ENCODE measurements at places on chromosomes 1 and 21. TPM values are rescaled to one million over a fixed set of nuclear protein-coding genes. Genes with fewer than 3 reads are reported as not detected.

DNA sequence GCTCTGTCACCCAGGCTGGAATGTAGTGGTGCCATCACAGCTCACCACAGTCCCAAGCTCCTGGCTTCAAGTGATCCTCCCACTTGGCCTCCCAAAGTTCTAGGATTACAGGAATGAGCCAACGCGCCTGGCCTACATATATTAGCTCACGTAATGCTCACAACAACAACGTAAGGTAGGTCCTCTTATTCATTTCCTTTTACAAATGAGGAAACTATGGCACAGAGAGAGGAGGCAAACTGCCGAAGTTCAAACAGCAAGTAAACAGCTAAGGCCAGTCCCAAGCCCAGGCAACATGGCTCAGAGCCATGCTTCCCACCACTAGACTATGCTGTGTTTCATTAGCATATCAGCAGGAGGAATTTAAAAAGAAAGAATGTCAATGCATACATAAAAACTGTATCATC lies 284.4 kb downstream of the VAV3 start:
- no peak for DNase-seq

- DNase-seq: no peak
Observed at GRCh38 chr1:65503427-65503826, 83.0 kb downstream of the LEPR start.

- DNase-seq: no peak
Observed at GRCh38 chr1:235843461-235843961, 23.2 kb downstream of the LYST start.

GRCh38 chr1:43932786-43933385 lies 715 bp upstream of the ARTN start:
- DNase-seq: no peak

DNA sequence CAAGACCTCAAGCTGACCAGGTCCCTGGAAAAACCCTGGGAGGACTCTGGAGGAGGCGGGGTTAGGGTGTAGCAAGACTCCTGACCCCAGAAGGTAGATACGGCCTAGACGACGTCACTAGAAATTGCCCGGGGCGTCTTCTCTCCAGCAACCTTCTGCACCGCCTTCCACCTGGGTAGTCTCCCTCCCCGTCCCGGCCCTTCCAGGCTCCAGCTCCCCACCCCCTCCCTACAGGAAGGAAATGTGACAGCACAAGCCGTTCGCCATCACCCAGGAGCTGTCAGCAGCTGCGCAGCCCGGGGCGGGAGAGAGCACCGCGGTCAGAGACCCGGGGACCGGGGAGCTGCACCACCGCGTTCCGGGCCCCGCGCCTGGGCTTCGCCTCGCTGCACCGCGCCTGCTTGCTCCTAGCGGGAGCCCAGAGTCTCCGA lies 20.0 kb downstream of the SERTAD4 start:
- DNase-seq: no peak

- DNase-seq: no peak
Observed at GRCh38 chr1:29706936-29707335, 470.6 kb downstream of the PTPRU start.

GRCh38 chr1:212981571-212982328 lies 31.4 kb downstream of the VASH2 start:
- DNase-seq: no peak

- no peak for DNase-seq
Observed at GRCh38 chr21:37686991-37687810, 229.1 kb downstream of the KCNJ6 start.

- no peak for DNase-seq
Observed at GRCh38 chr1:55986003-55986402, 593.4 kb downstream of the PLPP3 start.

DNA sequence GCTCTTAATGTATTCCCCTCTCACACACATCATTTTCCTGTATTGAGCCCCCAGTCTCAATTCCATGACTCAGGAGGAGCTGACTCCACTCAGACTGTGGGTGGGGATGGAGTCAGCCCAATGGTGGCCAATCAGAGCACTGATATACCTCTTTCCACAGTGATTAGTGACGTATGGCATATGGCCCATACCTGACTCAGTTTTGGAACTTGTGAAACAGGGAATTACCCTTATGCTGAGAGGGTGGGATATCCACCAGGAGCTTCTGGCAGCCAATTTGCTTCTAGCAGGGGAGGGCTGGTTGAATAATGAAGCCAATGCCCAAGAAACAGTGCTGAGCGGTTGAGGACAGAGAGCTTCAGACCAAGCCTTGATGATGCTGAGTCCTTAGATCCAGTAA lies 86.4 kb upstream of the SPATA6 start:
- DNase-seq: no peak

GRCh38 chr1:4268262-4268888 lies 368.3 kb upstream of the C1orf174 start:
- DNase-seq: no peak

DNA sequence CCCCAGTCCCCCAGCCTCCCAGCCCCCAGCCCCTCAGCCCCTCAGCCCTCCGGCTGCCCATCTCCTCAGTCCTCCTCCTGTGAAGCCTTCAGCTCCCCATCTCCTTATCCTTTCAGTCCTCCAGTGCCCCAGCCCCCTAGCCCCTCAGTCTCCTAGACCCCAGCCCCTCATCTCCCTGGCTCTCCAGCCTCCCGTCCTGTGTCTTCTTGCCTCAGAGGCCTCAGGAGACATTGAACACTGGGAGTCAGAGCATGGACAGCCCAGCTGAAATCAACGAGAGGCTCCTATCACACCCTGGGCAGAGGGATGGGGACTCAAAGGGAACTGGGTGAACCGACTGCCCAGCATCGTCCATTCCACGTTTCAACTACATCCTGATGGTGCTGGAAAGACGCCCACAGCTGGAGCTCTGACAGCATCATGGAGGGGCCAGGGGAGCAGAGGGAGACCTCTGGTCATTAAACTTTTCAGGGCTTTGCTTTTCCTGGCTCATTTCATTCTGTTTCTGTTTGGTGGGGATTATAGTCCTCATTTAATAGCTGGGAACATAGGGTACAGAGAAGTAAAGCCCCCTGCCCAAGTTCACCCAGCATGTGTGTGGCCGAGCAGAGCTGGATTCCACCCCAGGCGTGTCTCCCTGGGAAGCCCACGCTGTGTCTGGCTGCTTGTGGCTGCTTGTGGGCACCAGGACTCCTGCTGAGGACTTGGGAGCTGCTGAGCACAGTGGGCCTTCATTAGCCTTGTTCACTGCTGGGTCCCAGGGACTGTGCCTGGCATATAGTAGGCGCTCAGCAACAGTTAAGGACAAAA lies 396.7 kb downstream of the PTPRU start:
- peak; percentile 11 for DNase-seq

DNA sequence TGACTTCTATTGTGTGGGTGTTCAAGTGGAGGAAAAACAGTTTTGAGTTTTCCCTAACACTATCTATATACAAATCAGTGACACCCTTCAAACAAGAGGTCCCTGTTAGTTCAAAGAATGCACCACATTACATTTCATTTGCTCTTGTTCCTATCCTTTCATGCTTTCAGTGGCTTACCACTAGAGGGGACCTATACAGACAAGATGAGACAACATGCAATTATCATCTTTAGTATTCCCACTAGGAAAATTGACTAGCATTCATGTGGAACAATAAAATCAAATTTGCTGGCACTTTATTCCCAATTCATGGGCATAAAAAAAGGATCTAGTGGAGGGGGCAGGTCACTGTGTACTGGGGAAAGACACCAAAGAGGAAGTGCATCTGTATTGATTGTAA lies 13.3 kb upstream of the SIPA1L2 start:
- DNase-seq: no peak

DNA sequence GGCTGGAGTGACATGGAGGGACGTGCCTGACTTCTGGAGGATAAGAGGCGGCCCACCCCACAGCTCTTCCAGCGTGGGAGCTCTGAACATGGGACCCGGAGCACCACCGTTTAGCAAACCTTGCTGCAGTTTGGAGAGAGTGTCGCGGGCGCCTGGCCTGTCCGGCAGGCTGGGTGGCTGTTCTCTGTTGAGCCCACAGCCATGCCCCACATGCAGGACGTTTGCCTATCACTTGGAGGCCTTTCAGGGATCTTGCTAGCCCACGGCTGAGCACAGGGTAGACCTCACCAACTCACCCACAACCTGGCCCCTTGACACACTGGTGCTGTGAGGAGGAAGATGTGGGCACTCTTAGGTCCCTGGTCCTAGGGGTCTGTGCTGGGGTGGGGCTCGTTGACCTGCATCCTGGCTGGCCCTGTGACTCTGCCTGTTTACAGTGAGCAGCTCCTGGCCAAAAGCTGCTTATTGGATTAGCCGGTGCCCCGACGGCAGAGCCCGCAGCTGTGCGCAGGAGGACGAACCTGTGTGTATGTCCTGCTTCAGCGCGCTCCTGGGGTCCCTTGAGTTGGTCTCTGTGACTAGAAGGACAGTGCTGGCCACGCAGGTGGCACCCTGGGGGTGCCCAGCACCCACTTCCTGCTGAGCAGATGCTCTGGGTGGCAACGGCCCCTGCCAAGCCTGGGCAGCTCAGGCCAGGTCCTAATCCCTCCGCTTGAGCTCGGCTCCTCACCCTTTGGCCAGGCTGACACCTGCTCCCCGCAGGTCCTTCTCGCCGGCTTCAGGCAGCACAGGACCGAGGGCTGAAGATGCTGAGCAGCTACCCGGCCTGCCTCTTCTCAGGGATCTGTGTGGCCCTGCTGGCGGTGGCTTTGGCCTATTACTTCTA lies 72.4 kb upstream of the TRAPPC10 start:
- no peak for DNase-seq

GRCh38 chr1:67226688-67227087 lies 60.4 kb downstream of the IL23R start:
- no peak for DNase-seq

GRCh38 chr1:15881961-15882360 lies 34.5 kb downstream of the SPEN start:
- DNase-seq: no peak

DNA sequence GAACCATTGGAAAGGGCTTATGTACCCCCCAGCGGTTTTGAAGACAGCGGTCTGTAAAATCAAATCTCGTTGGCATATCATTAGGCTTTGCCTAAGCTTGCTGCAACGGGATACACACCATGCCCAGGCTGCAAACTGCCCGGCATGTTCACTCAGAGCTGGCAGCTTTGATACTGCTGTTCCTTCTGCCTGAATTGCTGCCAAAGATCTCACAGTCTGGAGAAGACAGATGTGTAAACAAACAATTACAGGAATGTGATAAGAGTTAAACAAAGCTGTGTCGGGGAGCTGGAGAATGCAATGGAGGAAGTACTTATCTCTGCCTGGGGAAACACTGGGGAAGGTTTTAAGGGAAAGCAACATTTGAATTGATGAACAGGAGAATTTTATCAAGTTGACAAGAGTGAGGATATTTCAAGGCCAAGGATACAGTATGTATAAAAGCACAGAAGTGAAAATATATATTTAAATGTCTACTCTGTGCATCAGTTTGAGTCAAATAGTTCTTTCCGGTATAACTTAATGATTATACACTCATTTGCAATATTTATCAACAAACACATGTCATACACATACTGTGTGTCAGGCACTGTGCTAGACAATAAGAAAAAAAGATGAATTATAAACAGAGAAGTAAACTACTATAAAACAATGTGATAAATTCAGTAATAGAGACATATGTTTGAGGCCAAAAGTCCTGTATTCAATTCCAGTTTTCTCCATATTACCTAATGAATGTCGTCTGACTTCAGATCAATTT lies 29.9 kb downstream of the CHML start:
- no peak for DNase-seq

DNA sequence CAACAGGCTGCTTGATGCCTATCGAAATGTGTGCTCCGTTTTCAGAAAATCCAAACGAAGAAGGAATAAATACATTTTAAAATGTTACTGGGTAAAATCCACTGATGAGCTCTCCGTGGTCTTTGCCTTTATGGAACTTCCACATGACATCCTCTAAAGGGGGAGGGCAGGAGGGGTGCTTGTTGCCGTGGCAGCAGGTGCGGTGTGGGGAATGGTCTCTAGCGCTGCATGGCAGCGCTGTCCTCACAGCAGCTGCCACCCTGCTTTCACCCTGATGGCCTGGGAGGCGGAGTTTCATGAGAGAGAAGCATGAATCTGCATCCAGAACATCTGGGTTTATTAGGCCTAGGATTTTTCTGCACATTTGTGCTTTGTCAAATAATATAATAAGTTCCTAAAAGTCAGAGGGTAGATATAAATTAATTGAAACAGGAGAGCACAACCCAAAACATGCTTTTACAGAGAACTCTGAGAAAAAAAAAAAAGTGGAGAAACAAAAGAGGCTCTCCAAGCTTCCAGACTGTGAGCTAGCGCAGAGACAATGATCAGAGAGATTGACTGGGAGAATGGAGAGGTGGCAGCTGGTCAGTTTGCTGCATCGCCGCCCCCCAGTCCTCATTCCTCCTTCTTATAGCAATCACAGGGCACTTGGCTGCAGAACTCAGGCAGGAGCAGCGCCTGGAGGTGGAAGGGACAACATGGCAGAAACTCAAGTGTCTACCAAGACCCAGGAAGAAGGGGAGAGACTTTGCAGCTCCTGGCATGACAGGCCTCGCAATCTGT lies 228.6 kb downstream of the DSCAM start:
- DNase-seq: no peak

GRCh38 chr21:18275781-18276180 lies 31.1 kb downstream of the CHODL start:
- DNase-seq: no peak

GRCh38 chr1:154910851-154911250 lies 25.7 kb downstream of the PMVK start:
- no peak for DNase-seq

DNA sequence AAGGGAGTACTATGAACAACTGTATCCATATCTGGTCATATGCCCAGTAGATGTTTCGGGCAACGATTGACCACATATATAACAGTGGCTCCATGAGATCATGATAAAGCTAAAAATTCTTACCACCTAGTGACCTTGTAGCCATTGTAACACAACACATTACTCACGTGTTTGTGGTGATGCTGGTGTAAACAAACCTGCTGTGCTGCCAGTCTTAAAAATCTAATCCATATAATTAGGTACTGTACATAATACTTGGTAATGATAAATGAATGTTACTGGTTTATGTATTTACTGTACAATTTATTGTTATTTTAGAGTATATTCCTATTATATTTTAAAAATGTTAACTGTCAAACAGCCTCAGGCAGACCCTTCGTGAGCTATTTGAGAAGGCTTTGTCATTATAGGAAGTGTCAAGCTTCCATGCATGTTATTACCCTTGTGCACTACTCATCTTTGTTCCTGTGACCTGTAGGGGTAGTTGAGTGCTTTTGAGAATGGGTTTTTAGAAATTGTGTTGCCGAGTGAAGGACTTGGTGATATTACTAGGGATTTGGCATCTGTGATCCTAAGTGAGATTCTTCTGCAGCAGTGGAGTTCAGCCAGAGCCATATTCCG lies 23.6 kb downstream of the DIP2A start:
- no peak for DNase-seq

- no peak for DNase-seq
Observed at GRCh38 chr1:200890818-200891773, 3.6 kb upstream of the INAVA start.

The ASCL5 gene
- total RNA-seq: not detected

The IQGAP3 gene
- total RNA-seq: 11.8 TPM

The ITLN2 gene
- total RNA-seq: not detected

The SELENBP1 gene
- total RNA-seq: 32.9 TPM

The MACF1 gene
- total RNA-seq: 476 TPM

The ANGPTL3 gene
- not detected for total RNA-seq

The ANGPTL7 gene
- 2.7 TPM for total RNA-seq

The FOXO6 gene
- 1.5 TPM for total RNA-seq

The IL20 gene
- not detected for total RNA-seq

The RXRG gene
- total RNA-seq: 4.5 TPM

The PAQR6 gene
- 0.79 TPM for total RNA-seq

The DYRK3 gene
- total RNA-seq: 12.8 TPM

The NEK7 gene
- total RNA-seq: 196 TPM

The SORT1 gene
- total RNA-seq: 26.5 TPM

The GPR25 gene
- total RNA-seq: not detected

The KRTAP10-6 gene
- total RNA-seq: not detected

Data from urinary bladder (tissue), 4 donors.